Activated CD8-positive, alpha-beta memory T cell treated with anti-CD3 and anti-CD28 coated beads for 1 hour (primary cell): ENCODE measurements at places on chromosomes 2 and 18.

DNA sequence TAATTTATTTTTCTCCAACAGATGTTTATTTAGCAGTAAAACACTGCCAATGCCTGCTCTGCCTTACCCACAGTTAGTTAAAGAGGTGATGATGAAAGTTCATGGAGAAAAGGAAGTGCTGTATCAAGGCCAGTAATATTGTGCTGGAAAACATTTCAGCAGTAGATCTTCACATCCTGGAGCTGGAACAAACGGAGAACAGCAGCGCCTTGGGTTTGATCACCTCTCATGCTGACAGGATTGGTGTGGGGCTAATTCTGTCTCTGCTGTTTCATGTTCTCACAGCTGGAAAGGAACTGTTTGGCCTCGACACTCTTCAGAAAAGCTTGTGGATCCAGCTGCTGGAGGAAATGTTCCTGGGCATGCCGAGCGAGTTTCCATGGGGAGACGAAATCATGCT is 61.5 kb upstream of the RPE start:
- no peak for DNase-seq

DNA sequence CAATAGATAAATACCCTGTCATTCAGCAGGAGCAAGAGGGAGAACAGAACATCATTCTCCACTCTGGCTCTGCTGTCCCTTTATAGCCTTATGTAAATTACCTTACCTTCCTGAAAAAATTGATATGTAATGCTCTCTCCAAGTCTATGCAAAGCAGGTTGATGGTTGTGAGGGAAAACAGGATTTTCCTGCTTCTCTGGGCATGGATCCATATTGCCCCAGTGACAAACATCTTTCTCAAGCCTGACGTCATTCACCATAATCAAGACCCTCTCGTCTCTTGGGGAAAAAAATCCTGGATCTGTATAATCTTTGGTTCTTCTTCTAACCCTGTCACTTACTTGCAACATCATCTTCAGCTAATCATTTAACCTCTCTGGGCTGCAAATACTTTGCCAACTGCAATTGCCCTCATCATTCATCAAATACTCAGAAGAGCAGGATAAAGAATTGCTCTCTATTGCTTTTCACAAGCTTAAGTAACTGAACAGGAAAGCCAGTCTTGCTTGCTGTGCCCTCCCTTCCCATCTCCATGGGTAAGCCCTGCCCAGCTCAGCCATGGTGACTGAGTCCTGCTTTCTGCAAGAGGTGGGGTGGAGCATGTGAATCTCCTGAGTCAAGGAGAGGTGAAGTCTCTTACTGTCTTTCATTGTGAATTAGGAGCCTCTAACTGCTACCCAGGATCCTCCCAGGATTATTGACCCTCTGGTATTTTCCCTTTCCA is 123.7 kb upstream of the KLF7 start:
- DNase-seq: no peak

- no peak for DNase-seq
Measured at GRCh38 chr2:5022061-5022460, 670.1 kb upstream of the SOX11 start.

GRCh38 chr18:39843546-39843945 is 2111.5 kb upstream of the PIK3C3 start:
- DNase-seq: no peak

- no peak for DNase-seq
Measured at GRCh38 chr2:65372619-65373018, 59.8 kb downstream of the SPRED2 start.

- no peak for DNase-seq
Measured at GRCh38 chr2:210654091-210654490, 97.7 kb downstream of the CPS1 start.

DNA sequence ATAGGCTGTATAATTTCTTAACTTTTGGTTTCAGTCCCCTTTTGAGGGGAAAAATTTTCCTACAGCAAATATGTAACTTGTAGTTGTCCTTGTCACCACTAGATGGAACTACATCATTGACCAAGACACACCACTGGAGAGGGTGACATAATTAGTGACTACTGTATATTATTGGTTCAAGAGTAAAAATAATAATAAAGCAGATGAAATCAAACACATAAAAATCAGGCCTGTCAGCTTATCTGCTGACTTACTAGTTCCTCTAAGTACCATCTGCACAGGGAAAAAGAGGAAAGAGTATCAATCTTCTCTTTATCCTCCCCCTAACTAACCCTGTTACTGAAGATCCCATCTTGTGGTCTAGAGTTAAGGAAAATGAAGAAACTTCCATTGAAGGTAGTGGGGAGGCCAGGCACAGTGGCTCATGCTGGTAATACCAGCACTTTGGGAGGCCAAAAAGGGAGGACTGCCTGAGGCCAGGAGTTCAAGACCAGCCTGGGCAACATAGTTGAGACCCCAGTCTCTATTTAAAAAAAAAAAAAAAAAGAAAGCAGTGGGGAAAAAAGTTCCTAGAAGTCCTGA is 29.6 kb upstream of the ENOSF1 start:
- no peak for DNase-seq

DNA sequence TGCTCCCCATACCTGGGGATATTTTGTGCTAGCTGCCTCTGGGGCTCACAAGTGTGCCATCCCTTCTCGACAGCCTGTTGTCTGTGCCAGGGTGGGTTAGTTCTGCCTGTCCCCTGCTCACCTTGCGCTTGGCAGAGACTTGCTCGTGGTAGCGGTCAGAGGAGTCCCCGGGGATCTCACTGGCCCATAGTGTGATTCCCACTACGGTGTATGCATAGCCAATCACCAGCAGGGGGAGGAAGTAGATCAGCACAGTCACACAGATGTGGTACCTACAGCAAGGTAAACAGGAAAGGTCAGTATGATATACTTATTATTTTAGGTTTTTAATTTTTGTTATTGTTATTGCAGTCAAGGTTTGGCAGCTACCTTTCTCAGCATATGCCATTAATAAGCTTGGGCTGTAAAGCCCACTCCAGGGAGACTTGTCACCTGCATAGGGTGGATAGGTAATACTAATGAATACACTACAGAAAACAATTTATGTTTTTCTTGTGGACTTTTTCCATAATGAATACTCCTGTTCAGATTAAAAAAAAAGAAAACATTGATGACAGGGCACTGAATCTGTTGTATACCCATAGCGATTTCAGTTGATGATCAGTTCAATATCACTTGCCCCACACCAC is 95.2 kb downstream of the POLE4 start:
- no peak for DNase-seq

GRCh38 chr2:101842471-101842870 is 145.0 kb downstream of the MAP4K4 start:
- DNase-seq: no peak
